Activated CD8-positive, alpha-beta memory T cell treated with anti-CD3 and anti-CD28 coated beads for 24 hours (primary cell): ENCODE measurements at places on chromosomes 3 and 15.

GRCh38 chr15:35349916-35350315 lies 196.0 kb downstream of the DPH6 start:
- no peak for DNase-seq

- DNase-seq: no peak
These were observed 1043.6 kb downstream of the DIPK2A start for GRCh38 chr3:145015253-145015652.

- no peak for DNase-seq
These were observed 166.5 kb downstream of the NSMCE3 start for GRCh38 chr15:29102911-29103823.

DNA sequence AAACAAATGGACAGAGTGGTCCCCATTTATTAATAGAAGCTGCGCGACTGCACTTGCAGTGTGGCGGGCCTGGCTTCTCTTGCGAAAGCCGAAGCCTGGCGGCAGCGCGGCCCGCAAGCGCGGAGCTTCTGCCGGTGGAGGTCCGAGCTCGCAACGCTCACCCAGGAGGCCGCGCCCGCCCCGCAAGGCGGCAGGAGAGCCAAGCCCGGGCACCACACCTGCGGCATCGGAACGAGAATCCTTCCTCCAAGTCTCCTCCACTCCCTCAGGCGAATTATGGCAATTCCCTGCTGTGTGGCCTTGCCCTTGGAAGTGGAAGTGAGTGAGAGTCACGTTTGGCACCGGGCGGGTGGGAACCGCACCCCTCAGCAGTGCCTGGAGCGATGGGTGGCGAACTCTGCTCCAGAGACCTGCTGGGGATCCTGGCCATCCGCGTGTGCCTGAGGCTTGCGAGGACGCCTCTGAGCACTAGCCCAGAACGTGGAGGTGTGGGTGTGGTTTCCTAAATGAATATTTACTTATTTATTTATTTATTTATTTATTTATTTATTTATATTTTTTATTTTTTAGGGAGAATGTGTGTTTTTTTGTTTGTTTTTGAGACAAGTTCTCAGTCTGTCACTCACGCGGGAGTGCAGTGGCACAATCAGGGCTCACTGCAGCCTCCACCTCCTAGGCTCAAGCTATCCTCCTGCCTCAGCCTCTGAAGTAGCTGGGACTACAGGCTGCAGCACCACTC lies 133.7 kb upstream of the UBE2E1 start:
- no peak for DNase-seq

DNA sequence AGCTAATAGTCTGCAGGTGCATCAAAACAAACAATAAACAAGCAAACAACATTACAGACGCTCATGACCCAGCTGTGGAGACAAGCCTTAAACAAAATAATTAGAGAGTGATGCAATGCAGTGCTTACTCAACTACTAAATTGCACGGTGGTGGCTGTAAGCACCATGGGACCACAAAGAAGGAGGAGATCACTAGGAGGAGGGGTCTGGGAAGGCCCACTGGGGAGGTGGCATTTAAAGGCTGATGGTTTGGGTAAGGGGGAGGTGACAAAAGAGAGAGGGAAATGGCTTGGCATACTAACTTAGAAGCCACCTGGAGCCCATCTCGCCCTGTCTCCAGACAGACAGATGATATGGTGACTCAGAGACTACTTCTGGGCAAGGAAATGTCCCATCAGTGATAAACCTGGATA lies 516.7 kb downstream of the FOXP1 start:
- DNase-seq: no peak

- no peak for DNase-seq
These were observed 22.5 kb downstream of the PXK start for GRCh38 chr3:58355179-58355578.

- DNase-seq: no peak
These were observed 93.0 kb upstream of the C2CD4B start for GRCh38 chr15:62257996-62258521.

GRCh38 chr3:55537129-55537528 lies 50.0 kb upstream of the WNT5A start:
- DNase-seq: no peak

DNA sequence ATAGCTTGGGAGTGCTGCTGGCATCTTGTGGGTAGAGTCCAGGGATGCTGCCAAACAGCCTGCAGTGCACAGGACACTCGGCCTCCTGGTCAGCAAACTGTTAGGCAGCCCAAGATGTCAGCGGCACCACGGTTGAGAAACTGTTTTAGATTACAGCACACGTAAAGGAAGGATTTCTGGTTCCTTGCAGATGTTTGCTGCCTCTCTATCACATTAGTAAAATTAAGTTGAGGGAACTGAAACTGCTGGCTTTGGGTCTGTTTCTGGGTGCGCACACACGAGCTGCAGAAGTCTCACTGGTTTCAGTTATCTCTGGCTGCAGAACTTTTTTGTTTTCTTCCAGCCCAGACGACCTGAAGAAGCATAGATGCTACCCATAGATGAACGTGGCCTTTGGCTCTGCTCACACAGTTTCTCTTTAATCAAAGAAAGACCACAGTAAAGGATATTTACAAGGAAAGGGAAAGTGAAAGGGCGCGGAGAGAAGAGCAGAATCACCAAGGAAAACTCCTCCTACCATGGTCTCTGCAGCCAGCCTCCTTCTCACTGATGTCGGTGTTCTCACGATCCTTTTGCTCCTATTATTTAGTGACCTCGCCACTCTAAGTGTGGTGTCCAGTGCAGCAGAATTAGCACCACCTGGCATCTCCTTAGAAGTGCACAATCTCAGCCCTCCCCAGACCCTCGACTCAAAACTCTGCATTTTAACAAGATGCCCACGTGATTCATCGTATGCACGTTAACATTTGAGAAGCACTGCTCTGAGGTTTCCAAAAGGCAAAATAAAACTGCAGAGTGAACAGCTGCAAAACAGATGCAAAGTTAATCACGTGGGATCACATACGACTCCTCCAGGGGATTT lies 50.6 kb upstream of the AKAP13 start:
- DNase-seq: peak; percentile 75

GRCh38 chr3:28081533-28081947 lies 159.9 kb upstream of the CMC1 start:
- DNase-seq: no peak

GRCh38 chr3:109336291-109336861 lies 970 bp downstream of the DPPA4 start:
- peak; percentile 60 for DNase-seq

DNA sequence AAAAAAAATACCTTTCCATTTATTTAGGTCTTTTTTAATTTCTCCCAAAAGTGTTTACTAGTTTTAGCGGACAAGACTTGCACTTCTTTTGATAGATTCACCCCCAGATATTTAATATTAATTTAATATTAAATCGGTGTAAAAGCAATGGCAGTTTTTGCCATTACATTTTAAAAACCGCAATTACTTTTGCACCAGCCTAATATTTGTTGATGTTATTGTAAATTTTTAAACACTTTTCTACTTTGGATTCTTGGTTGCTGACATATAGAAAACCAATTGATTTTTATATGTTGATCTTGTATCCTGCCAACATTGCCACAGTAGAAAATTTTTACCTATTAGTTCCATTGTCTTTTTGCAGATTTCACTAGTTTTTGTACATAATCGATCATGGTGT lies 63.9 kb upstream of the PXYLP1 start:
- DNase-seq: no peak

- peak; percentile 53 for DNase-seq
These were observed 185.6 kb downstream of the OR4M2 start for GRCh38 chr15:22265970-22266369.

GRCh38 chr15:73899197-73900094 lies 26.1 kb downstream of the TBC1D21 start:
- DNase-seq: no peak

- no peak for DNase-seq
These were observed 28.1 kb downstream of the HACD3 start for GRCh38 chr15:65558336-65558735.

- DNase-seq: no peak
These were observed 2.5 kb downstream of the SNRK start for GRCh38 chr3:43288850-43289249.

DNA sequence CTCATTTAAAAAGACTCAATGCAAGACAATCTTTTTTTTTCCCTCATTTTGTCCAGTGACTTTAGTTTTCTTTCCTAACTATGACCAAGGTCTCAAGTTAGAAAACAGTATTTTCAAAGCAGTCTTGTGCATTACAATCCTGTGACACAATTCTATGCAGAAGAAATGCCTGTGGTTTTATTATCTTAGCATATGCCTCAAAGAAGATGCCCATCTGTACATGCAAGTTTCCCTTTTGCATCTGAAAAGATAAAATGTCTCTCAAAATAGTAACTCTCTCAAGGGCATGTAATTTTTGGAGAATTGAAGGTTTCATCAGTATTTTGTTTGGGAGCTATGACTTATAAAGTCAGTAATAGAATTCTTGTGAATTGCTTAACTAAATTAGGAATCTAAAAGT lies 292.0 kb upstream of the SUCLG2 start:
- DNase-seq: no peak
